ENCODE measurements at places on chromosomes 3 and 15.

DNA sequence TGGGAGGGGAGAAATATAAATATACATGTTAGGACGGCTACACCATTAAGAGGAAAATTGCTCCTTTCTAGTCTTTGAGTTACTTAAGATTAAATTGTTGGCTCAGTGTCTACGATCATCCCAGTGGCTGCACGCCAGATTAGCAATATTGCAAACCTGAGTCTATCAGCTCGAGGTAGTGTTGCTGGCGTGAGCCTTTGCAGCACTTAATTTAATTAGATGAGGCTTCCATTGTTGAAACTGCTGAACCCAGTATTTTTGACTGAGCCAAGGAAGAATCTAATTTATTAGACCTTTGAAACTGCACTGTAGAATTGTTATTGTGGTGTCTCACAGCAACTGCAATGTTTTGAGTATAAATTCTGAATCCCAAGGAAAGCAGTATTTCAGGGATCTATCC, 782.4 kb upstream of the ROBO1 start:
- no peak for DNase-seq

DNA sequence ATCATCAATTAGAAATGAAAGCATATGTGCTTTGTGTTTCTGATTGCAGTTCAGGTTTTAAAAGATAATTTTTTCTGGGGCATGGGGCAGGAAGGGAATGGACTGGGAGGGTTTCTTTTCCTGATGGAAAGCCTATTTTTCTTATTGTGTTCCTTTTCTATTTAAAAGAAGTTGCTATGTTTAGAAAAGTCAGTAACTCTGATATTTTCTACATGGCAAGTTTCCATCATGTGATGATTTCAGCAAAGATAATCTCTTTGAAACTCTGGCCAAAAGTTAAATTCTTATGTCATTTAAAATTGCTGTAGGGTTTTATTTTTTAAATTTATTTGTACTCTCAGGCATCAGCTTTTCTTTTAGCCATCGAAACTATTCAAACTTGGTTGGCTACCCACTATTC, 601.2 kb downstream of the FOXP1 start:
- DNase-seq, result no peak

GRCh38 chr3:157807280-157807679, 298.9 kb downstream of the SHOX2 start:
- no peak for DNase-seq

DNA sequence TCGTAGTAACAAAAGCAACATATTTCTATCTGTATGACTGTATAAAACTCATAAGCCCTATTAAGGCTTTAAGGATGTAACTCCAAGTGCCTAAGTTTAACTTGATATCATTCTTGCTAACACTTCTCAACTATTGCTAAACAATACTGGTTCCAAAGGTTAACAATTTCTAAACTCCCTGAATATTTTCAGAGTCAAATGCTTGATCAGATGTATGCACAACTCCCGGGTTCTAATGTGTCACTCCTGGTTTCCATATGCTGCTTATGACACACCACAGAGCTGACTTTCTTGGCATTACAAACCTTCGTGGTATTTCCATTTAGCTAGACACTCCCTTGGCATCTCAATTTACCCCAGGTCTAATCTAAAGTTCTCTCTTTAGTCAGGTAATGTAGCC, 26.3 kb downstream of the DZIP1L start:
- no peak for DNase-seq

DNA sequence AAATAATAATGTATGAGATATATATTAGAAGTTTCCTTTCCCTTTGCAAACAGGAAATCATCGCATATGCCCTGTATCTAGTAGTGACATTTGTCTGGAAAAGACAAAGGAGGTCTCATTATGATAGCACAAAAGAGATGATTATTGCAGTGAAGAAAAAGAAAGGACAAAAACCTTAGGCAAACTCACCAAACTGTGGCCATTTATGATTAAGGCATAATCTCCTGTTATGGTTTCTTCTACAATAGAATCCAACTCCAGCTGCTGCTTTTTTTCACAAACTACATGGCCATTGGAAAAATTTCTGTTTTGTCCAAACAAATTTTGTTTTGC, 218.2 kb downstream of the ATP8B4 start:
- no peak for DNase-seq

DNA sequence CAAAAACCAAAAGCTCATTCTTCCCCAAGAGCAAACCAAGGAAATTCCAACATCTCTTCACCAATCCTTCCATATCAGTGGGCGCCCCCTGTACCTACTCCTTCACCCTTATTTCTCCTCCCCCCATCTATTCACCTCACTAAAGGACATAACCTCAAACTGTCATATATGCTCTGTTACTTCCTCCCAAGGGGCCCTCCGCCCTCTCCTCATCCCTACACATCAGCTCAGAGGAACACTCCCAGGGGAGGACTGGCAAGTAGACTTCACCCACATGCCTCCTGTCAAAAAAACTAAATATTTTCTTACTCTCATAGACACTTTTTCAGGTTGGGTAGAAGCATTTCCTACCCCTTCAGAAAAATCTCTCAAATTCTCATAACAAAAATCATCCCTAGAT, 2.4 kb upstream of the AADAC start:
- DNase-seq, result no peak

DNA sequence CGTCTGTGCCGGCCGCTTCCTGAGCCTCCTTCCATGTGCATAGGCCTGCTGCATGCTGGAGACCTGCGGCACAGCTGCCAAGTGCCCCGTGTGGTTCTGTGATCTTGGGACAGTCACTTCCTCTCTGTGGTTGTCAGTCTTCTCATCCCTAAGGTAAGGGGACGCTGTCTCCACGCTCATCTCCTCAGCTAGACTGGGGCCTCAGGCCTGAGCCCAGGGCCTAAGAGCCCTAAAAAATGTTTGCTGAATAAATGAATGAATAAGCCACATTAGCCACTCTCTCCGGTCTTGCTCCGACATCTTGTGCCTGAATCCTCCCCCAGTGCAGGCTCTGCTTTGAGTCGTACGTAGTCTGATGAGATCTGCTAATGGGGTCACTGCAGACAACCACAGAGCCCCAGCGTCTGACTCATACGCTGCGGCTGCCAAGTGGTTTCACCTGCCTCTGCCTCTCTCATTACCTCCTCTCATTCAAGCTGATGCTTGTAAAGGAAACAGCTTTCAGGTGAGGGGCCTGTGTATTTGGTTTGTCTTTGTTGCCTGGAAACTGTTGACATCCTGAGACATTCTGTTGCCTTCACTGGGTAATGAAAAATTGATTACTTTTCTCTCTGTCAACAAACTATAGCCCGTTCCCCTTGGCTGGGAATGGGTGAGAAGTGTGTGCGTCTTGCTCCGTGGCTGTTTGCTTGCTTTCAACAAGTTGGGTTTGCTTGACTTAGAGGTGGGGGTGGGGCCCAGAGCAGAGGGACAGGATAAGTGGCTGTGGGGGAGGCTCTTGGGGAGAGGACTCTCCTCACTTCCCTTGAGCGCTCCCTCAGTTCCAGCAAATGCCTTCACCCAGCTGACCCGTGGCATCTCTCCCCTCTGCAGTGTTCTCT, 15.9 kb downstream of the RPLP1 start:
- peak; percentile 91 for DNase-seq

DNA sequence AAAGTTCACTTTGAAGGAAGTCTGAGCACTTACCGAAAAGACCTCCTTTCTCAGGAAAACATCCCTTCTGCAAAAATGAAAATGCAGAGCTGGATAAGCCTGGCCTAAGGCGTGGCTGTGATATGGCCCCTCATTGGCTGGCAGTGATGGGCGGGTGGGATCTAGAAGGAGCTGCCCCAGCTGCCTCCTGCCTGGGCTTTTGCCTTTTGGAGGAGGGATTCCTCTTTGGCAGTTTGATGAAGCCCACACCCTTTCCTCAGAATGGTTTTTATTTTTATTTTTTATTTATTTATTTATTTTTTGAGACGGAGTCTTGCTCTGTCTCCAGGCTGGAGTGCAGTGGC, 4.0 kb upstream of the DZIP1L start:
- no peak for DNase-seq

DNA sequence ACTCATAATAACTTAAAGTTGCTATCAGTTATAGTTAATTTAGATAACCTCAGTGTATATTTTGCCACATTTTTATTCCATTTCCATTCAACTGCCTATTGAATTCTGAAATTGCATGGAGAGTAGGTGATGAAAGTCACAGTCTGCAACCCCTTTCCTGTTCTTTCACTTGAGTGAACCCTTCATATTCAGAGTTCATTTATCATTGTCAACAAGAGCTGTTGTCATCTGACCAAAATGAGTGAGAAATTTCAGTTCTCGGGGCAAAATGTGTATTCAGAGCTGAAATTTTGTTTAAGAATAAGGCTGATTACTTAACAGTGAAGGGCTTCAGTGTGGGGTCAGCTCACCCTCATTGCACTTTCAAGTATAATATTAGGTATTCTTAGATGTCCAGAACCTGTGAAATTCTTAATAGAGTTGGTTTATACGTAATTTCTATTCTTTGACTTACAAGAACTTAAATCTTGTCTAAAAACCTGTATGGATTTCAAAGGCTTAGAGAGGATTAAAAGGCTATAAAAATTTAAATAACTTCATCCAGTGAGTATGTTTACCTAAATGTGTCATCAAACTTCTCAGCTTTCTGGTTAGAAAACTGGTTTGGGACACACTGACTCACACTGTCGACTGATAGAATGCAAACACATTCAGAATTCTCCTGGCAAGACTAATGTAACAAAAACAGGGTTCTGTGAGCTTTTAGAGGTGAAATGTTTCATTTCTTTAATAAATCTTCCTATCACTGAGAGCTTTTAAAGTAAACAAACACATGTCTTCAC, 92.2 kb downstream of the CMSS1 start:
- no peak for DNase-seq

DNA sequence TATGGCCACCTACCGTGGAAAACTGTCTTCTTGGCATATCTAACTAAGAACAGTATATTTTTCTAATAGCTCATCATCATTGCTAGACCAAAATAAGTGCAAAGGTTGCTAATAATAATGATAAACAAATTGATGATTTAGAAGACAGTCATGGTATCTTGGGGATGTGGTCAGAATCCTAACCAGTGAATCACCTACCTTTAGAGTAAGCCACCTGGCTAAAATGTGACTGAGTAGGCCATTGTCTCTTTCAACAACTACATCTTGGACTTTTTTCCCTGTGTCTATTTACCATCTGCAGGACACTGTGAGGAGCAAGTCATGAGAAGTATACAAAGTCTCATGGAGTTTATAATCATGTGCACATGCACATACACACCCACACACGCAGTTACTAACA, 273.5 kb upstream of the SEMA6D start:
- no peak for DNase-seq

DNA sequence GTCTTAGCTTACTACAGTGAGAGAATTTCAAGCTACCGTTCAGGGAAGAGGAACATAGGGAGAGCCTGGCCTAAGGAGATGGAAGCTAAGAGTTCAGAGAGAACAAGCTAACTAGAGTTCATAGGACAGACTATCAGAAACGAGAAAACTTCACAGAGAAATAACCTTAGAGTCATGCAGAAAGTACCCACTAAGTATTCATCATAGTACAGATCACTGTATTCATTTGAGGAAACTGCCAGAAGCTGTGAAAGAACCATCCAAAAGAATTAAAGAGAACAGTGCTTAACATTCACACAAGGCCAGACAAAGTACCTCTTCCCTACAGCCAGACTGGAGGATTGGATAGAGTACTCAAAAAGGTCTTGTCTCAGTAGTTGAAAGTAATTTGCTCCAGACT, 15.2 kb upstream of the GBE1 start:
- DNase-seq, result no peak

DNA sequence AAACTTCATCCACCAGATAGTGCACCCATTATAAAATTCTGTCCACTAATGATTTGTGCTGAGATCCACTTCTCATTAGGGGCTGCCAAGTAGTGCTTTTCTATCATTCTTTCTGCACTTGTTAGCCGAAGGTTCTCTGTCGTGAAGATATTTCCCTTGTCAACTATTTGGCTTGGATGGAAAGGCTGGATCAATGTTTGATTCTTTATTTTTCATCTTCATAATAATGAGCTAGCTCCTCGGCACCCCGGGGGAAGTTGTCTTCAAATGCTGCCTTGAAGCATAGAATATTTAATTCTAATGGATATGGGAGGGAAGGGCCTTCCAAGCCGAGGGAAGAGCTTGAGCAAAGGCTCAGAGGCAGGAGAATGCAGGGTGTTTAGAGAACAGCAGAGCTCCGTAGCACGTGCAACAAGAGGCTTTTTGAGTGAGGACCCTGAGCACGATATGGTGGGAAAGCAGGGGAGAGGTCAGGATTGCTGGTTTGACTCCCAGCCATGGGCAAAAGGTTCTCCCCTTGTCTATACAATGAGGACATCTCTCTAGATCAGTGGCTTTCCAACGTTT, 16.3 kb upstream of the MUC20 start:
- DNase-seq, result no peak

GRCh38 chr15:59801649-59802048, 112.5 kb upstream of the BNIP2 start:
- no peak for DNase-seq

DNA sequence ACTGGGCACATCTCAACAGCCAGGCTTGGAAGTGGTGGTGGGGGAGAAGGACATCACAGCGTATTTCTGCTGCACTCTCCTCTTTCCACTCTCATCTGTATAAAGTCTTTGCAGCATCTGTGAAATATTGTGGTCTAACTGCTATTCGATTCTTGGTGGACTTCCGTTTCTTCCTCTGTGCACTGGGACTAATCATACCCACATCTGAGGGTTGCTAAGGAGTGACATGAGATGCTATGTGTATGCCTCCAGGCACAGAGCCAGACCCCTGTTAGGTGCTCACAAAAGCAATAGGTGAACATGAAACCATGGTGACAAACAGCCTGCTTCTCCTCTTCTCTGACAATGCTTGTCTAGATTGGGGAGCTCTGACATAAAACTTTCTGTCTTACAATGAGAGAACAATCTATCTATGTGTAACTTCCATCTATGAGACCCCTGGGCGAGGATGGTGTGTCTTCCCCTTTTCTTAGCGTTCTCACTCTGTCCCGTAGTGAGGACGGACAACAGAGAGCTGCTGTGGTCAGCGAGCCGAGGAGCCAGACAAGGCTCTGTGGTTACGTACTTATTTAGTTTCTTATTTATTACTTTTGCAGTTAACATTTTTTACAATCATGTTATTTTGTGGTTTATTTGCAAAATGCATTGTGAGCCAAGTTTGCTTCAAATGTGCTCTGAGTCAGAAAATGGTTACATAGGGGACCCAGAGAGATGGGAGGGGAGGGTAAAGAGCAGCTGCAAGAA, 196.7 kb upstream of the TPRG1 start:
- peak; percentile 14 for DNase-seq

DNA sequence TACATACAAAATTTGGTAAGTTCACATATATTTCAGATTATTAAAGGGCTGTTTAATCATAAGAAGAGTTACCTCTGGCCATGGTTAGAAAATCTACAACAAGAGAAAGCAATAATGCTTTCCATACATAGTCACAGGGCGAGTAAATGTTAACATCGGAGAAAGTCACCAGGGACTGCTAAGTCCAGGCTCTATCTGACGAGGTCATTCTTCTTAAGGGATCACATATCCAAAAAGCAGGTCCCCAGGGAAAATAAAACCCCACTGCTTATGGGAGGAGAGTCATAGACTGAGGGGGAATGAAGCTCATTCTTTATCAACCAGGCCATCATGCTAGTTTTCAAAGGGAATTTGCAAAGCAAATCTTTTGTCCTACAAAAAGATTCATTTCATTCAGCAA, 3.1 kb downstream of the PCYT1A start:
- no peak for DNase-seq

GRCh38 chr15:40398413-40398873, 7.2 kb upstream of the IVD start:
- DNase-seq, result peak; percentile 69

- peak; percentile 49 for DNase-seq
These were observed 75.2 kb downstream of the NEO1 start for GRCh38 chr15:73127302-73127936.

GRCh38 chr3:133532951-133533350, 40.5 kb upstream of the CDV3 start:
- no peak for DNase-seq

GRCh38 chr15:49852756-49853155, 231.9 kb downstream of the DTWD1 start:
- DNase-seq, result no peak
